MV-4-11 (cell line): ENCODE measurements at places on chromosomes 3 and 15.

DNA sequence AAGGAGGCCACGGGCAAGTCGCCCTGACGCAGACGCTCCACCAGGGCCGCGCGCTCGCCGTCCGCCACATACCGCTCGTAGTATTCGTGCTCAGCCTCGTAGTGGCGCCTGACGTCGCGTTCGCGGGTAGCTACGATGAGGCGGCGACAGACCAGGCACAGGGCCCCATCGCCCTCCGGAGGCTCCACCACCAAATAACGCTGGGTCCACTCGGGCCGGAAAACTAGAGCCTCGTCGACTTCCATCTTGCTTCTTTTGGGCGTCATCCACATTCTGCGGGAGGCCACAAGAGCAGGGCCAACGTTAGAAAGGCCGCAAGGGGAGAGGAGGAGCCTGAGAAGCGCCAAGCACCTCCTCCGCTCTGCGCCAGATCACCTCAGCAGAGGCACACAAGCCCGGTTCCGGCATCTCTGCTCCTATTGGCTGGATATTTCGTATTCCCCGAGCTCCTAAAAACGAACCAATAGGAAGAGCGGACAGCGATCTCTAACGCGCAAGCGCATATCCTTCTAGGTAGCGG, at the start of gene EPM2AIP1:
EPM2AIP1 (minus strand) TSS at position 326 of the 520 bp plus-strand sequence; CDS start at position 272, 54 bp downstream.
- no peak for DNase-seq

DNA sequence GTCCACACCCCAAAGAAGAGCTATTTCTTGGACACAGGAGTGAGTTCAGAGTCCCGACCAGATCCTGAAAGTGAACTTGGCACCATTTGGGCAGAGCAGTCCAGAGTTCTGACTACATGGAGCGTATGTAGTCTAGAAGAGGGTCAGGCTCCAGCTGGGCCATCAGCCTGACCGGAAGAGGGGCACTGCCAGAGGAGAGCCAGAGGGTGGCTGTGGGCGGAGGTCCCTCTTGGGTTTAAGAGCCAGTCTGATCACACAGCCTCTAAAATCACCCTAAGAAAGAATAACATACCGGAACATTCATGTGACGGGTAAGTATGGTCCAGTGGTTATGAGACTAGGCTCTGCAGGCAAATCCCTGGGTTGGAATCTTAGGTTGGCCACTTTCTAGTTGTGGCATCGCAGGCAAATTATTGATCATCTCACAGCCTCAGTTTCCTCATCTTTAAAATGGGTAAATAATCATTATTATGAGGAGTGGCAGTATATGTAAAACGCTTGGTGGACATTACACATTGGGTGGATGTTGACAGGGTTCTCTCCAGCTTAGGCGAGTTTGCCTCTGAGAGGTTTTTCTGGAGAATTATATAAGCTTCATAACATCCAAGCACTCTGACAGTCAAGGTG, 2.1 kb upstream of the RAP2B start:
- DNase-seq = no peak

GRCh38 chr3:129346695-129347457, 68.2 kb downstream of the HMCES start:
- no peak for DNase-seq

DNA sequence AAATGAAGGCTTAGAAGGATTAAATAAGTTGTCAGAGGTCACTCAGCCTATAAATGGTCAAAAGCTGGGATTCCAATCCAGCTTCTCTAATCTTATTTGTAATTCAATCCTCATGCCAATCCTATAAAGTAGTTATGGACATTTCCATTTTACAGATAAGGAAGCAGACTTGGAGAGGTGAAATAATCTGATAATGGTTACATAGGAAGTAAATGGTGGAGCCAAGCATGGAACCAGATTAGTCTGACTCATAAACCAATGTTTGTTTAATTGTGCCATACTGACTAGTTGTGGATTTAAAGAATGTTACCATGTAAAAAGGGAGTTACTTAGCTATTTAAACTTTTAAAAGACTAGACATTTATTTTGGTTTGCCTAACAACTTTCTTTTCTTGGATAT, 59.7 kb downstream of the KCNAB1 start:
- no peak for DNase-seq

DNA sequence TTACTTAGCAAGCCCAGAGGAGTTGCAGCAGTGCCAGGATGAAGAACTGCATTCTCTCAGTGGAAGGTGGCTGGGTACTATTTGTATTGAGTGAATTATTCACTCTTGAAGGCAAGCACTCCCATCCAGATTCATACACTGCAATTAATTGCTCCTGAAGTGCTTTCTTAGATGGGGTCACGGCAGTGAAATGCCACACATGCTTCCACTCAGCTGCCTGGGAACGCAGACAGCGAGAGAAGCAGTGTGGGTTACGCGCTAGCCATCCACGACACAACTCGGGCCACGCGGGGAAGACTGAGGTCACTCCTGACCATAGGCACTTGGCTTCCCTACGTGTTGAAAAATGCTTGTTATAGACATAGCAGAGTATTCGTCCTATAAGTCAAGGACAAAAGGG, 30.8 kb upstream of the LMCD1 start:
- no peak for DNase-seq

DNA sequence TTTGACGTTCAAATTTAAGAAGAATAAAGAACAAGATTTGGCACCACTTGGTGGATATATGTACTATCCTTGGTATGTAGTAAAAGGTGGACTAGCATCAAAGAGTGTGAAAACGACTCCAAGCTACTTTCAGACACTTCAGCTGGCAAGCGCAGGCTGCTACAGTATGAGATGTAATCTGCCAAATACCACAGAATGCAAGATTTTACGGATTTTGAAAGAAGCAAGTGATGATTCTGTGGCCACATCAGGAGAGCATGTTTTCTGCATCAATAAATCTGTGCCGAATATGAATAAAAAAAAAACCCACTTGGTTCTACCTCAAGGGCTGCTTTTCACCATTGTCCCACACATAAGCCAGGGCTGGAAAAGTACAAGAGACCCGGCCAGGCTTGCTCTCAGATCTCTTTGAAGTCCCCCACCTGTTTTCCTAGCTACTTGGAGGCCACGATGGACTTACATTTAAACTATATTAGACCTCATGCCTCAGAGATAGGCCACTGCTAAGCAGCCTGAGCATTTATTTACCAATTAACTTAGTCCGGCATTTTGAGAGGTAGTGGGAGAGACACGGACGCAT, 37.4 kb downstream of the MYO1E start:
- no peak for DNase-seq

DNA sequence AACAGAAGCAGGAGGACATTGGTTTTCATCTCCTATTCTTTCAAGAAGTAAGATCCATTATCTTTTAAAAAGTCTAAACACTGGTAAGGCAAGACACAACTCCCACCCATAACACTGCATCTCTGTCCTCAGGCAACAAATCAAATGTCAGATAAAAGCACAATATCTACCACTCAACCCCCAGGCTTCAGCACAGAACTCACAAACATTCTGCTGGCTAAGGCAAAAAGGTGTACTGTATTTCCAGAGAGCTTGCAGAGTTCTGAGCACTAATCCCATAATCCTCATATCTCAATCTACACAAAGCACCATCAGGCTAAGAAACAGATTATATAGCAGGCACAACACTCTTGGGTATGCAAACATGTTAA, 20.9 kb downstream of the RAF1 start:
- no peak for DNase-seq

- no peak for DNase-seq
Observed at GRCh38 chr3:37542772-37543449, 318.8 kb upstream of the CTDSPL start.

DNA sequence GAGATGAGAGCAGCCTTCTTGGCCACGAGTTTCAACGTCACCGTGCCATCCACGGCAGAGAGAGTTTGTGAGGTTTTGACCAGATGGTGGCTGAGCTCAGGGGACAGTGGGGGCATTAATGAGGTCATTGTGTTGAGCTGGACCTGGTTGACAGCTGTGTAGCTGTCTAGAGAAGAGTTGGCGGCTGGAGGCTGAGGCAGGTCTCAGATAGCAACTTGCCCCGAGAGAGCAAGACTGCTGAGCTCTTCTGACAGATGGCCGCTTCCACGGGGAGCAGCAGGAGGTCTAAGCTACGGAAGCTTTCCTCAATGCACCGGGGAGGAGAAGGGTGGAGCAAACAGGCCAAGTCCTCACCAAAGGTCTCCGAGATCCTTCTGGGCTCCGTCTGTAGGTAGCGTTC, 44.8 kb upstream of the EIF5A2 start:
- DNase-seq = no peak

- no peak for DNase-seq
Observed at GRCh38 chr3:154976072-154976983, 103.8 kb upstream of the MME start.

DNA sequence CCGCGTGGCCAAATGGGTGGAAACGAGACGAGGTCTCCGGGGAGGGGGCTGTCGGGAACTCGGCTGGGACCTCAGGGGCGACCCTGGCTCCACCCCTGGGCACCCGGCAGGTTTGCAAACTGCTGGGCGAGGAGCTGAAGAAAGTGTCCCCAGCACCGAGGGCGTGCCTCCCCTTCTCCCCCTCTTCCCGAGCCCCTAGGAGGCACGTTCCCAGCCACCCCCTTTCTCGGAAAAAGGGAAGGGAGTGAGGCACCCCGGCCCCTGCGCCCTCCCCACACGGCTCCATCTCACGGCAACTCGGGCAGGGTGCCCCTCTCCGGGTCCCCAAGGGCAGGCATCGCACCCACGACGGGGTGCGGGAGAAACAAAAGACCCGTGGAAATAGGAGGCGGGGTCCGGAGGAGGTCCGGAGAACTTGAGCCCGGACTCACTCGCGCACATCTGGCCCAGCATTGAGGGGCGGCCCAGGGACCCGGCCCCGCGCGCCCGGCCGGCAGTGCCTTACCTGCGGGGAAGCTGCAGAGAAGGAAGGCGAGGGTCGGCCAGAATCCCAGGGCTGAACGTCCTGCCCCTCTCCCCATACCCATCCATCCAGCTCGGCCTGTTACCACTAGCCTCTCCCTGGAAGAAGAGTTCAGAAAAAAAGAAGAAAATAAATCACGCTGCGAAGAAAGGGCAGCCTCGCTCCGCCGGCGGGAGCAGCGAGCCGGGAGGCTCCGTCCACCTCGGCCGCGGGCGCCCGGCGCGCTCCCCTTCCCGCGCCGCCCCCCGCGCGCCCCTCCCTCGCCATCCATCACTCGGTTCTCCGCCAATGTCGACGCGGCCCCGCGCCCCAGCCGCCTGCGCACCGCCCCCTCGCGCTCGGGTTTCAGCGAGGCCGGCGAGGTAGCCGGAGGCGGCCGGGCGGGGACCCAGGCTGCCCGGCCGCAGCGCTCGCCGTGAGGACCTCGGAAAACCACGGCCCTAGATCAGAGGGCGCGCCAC, 16.3 kb downstream of the RGMA start:
- DNase-seq = no peak

DNA sequence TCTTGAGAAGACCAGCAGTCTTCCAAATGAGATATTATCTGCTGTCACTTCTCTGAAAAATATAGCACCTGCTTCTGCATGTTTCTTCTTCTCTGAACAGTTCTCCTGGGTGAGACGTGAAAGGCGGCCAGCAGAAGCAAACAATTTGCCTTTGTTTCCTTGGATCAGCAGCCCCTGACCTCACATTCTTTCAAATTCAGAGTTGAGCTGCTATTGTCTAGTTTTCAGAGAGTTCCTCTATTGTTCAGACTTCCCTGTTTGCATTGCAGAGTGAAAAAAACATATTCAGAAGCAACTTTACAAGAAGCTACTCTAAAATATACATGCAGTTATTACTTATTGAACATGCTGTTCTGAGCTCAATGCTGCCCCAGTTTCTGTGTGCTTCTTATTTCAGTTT, 653.6 kb downstream of the NAALADL2 start:
- no peak for DNase-seq
